Mesothelial cell of epicardium (in vitro differentiated cells): ENCODE measurements at places on chromosomes 3 and 15.

DNA sequence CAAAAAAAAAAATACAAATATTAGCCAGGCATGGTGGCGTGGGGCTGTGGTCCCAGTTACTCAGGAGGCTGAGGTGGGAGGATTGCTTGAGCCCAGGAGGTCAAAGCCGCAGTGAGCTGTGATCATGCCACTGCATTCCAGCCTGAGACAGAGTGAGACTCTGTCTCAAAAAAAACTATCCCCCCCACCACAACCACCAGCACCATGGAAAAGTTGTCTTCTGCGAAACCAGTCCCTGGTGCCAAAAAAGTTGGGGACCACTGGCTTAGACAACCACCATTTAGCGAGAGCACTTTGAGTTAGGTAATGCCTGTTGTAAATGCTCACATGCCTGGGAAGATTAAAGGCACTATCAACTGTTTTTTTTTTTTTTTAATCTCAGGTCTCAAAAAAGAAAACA lies 15.4 kb downstream of the ARHGAP31 start:
- peaks cover 7% of the 10 kb centered on the region for H3K4me1 ChIP-seq
- no peak overlapping the region for H3K4me3 ChIP-seq
- H3K36me3 ChIP-seq, result peaks cover 5% of the 10 kb centered on the region
- H3K27me3 ChIP-seq, result no peaks in the 10 kb centered on the region
- DNase-seq, result no peak

GRCh38 chr3:49513494-49514124 lies 40.7 kb upstream of the BSN start:
- H3K36me3 ChIP-seq, result peaks cover 23% of the 10 kb centered on the region
- DNase-seq, result no peak
- H3K4me1 ChIP-seq, result peaks cover 13% of the 10 kb centered on the region
- H3K4me3 ChIP-seq, result no peak overlapping the region
- H3K27ac ChIP-seq, result peak overlapping the region; percentile 88

DNA sequence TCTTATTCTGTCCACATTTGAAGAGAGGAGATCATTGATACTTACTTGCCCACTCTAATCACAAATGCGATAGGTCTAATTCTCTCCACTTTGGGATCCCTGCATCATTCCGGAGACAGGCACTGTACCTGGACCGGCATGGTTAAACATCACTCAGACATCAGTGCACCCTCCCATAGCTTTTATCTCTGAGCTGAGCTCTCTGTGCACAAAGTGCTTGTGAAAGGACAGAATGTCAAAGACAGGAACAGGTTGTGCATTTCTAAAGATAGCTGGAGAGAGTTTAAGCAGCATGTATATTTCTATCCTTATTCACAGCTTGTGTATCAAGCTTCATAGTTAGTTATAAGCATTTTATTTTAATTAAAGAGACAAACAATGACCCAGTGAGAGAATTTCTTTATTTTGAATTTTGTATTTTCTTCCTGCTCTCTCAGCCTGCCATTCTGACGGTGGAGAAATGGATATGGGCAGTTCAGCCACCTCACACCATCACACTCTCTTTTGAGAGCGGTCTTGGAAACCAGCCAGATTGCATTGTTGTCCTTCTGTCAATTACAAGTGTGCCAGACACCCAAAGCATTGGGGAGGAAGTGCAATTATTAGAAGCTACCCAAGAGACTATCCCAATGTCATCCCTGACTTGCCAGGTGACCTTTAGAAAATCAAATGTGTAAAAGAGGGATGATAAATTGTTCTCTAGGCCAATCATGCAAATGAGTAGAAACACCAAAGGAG lies 65.2 kb upstream of the CHL1 start:
- no peaks in the 10 kb centered on the region for H3K27me3 ChIP-seq
- DNase-seq, result no peak
- H3K4me3 ChIP-seq, result no peak overlapping the region
- no peaks in the 10 kb centered on the region for H3K36me3 ChIP-seq

- H3K4me1 ChIP-seq, result peaks cover 13% of the 10 kb centered on the region
- no peak overlapping the region for H3K27ac ChIP-seq
- H3K27me3 ChIP-seq, result no peaks in the 10 kb centered on the region
These were observed 30.2 kb downstream of the RPLP1 start for GRCh38 chr15:69482686-69483256.

DNA sequence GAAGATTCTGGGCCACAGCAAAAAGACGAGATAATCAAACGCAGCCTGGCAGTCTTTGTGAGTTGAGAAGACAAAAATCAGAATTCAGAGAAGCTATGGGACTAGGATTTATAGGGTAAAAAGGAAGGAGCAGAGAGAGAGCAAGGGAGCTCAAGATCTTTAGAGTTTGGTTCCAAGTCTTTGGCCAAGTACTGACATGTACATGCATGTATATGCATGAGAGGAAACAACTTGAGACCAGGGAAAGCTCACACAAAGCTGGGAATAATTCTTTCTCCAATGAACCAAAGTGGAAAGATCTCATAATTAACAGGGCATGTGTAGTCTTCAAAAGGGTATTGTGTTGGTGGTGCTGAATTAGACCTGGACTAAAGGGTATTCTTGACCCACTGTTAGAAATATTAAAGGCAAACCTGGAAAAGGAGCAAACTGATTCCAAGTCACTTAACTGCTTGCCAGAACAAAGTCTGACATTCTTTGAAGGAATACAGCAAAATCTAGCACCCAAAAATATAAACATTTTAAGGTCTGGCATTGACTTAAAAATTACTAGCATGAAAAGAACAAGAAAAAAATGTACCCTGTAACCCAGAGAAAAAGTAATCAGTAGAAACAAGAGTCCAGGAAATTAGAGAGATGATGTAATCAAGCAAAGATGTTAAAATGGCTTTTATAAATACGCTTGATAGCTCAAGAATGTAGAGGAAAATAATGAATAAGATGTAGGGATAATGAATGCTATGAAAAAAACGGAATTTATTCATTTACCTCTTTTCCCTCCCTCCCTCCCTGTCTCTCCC lies 226.0 kb upstream of the CGNL1 start:
- no peak for DNase-seq
- no peaks in the 10 kb centered on the region for H3K27me3 ChIP-seq
- no peak overlapping the region for H3K4me3 ChIP-seq
- H3K36me3 ChIP-seq, result peaks cover 34% of the 10 kb centered on the region
- peak overlapping the region; percentile 62 for H3K27ac ChIP-seq

DNA sequence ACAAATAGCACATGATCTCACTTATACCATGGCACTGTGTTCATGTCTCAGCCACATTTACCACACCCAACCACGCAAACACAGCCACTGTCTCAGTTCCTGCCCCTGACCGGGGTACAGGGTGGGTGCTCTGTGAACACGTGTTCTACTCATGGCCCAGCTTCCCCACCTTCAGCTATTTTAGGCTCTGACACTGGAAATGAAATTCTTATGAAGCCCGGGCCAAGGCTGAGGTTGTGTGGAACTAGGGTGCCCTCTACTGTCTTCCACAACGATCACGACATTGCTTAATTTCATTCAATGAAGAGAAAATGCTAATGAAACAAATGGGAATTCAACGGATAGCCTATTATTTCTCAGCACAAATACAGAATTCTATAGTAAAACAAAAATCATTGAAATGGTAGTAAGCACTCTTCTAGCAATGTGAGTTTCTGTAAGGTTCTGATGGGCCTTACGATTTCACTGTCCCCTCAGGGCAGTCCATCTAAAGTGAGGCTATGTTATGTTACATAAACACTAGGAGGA lies 2.1 kb upstream of the GABRA5 start:
- H3K36me3 ChIP-seq, result no peaks in the 10 kb centered on the region
- no peak overlapping the region for H3K4me3 ChIP-seq
- H3K27ac ChIP-seq, result no peak overlapping the region
- peaks cover 5% of the 10 kb centered on the region for H3K4me1 ChIP-seq

- no peaks in the 10 kb centered on the region for H3K27me3 ChIP-seq
- no peak for DNase-seq
- peaks cover 6% of the 10 kb centered on the region for H3K36me3 ChIP-seq
- H3K4me1 ChIP-seq, result peaks cover 16% of the 10 kb centered on the region
- H3K4me3 ChIP-seq, result no peak overlapping the region
- no peak overlapping the region for H3K27ac ChIP-seq
These were observed 488.3 kb upstream of the ALCAM start for GRCh38 chr3:104878395-104878794.

DNA sequence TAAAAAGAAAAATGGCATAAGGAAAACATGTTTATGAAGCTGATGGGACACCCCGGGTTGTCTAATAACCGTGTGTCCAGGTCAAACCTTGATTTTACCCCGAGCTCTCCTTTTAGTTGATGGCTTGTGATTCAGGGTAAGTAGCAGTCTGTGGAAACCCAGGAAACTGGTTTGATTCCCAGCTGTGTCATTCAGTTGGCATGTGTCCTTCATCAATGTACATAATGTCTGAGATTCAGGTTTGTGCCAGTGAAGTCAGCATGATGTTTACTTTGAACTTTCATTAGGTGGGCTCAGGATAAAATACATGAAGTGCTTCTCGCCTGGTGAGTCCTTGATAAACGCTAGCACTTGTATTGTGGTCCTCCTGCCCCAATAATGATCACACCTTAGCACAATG lies 4.3 kb upstream of the COPG1 start:
- H3K27me3 ChIP-seq, result no peaks in the 10 kb centered on the region
- peaks cover 2% of the 10 kb centered on the region for H3K36me3 ChIP-seq
- peaks cover 22% of the 10 kb centered on the region for H3K4me1 ChIP-seq
- no peak overlapping the region for H3K4me3 ChIP-seq

DNA sequence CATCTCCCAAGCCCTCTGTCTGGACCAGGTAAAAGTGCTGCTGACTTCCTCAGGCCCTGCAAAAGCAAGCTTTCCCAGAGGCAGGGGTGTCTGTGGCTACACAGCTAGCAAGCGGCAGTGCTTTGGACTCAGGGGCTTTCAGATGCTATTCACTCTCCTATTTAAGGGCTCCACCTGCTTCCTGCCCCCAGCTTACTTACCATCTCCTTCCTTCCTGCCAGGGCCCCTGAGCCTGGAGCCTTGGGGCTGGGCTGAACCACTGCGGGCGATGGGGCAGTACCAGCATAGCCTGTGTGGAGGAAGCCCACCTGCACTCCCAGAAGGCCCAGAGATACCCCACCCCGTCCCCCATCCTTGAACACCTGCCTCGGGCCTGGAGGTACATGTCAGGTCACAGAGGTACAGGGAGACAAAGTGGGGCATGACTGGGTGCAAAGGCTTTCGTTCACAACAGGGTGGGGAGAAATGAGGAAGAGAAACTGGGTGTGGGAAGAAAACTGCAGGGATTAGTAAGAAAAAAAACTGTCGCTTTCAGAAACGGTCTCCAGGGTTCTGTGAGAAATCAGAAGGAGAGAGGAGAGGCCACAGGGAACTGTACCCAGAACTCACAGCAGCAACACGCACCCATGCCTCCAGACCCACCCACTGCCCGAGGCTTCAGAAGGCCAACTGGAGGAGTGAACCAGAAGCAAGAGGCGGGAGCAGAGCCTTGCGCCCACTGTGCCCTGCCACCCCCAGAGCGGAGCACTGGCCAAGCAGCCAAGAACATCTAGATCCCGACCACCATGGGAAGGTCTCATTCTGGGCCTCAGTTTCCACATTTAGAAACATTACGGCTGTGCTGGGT lies 49.5 kb downstream of the CCDC12 start:
- H3K27me3 ChIP-seq, result no peaks in the 10 kb centered on the region
- H3K4me3 ChIP-seq, result no peak overlapping the region
- H3K36me3 ChIP-seq, result peaks cover 19% of the 10 kb centered on the region
- H3K27ac ChIP-seq, result no peak overlapping the region

GRCh38 chr3:82294609-82295008 lies 533.2 kb upstream of the GBE1 start:
- DNase-seq, result no peak
- H3K4me3 ChIP-seq, result no peak overlapping the region
- no peaks in the 10 kb centered on the region for H3K36me3 ChIP-seq
- H3K4me1 ChIP-seq, result no peaks in the 10 kb centered on the region

- no peaks in the 10 kb centered on the region for H3K4me1 ChIP-seq
- H3K27ac ChIP-seq, result no peak overlapping the region
- H3K4me3 ChIP-seq, result no peak overlapping the region
- no peaks in the 10 kb centered on the region for H3K27me3 ChIP-seq
These were observed 117.9 kb downstream of the LRRC28 start for GRCh38 chr15:99369196-99369595.

DNA sequence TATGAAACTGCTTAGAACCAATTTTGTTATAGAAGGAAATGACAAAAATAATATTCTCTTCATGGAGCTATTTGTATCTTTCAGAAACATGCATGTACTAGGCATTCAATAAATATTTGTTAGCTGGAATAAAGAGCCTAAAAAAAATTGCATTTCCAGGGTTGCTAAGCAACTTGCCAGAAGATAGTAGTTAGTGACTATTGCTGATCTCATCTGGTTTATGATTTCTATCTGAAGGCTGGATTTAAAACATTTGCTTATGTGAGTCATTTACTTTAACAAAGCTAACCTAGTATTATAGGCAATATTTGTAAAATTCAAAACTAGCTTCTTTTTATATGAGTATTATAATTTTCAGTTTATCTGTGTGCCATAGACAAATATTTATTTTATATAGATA lies 78.3 kb downstream of the NAALADL2 start:
- peaks cover 14% of the 10 kb centered on the region for H3K4me1 ChIP-seq
- peaks cover 17% of the 10 kb centered on the region for H3K36me3 ChIP-seq
- no peak overlapping the region for H3K4me3 ChIP-seq

- no peak overlapping the region for H3K27ac ChIP-seq
- H3K27me3 ChIP-seq, result peaks cover 15% of the 10 kb centered on the region
- H3K36me3 ChIP-seq, result no peaks in the 10 kb centered on the region
- DNase-seq, result no peak
- no peak overlapping the region for H3K4me3 ChIP-seq
- no peaks in the 10 kb centered on the region for H3K4me1 ChIP-seq
These were observed 98.6 kb downstream of the ZIC1 start for GRCh38 chr3:147507638-147508286.

- DNase-seq, result no peak
- H3K36me3 ChIP-seq, result peaks cover 9% of the 10 kb centered on the region
- H3K27me3 ChIP-seq, result no peaks in the 10 kb centered on the region
- no peak overlapping the region for H3K4me3 ChIP-seq
- peak overlapping the region; percentile 66 for H3K27ac ChIP-seq
These were observed 12.9 kb upstream of the CPNE9 start for GRCh38 chr3:9690451-9691450.

- H3K4me1 ChIP-seq, result no peaks in the 10 kb centered on the region
- no peak overlapping the region for H3K27ac ChIP-seq
- H3K4me3 ChIP-seq, result no peak overlapping the region
- no peaks in the 10 kb centered on the region for H3K36me3 ChIP-seq
These were observed 45.6 kb downstream of the MFSD1 start for GRCh38 chr3:158847452-158847821.

- no peak for DNase-seq
- no peak overlapping the region for H3K4me3 ChIP-seq
- no peaks in the 10 kb centered on the region for H3K36me3 ChIP-seq
- H3K27me3 ChIP-seq, result no peaks in the 10 kb centered on the region
- H3K27ac ChIP-seq, result peak overlapping the region; percentile 90
These were observed 166.7 kb downstream of the ZNF621 start for GRCh38 chr3:40691452-40691861.

- DNase-seq, result no peak
- no peak overlapping the region for H3K4me3 ChIP-seq
- no peaks in the 10 kb centered on the region for H3K27me3 ChIP-seq
These were observed 16.7 kb upstream of the KLF15 start for GRCh38 chr3:126373682-126374601.

DNA sequence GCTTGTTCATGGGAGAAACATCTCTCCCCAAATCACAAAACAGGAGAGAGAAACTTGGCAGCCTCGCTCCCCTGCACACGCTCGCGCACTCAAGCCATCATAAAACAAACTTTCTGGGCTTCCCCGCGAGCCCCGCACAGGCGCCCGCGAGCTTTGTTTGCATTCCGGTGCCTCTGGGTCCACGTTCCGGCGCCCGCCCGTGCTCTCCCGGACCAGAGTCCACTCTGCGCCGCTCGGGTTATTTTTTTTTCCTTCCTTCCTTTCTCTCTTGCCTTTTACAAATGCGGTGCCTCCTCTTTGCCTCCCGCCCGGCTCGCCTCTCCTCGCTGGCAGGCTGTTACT lies 363 bp downstream of the MAGI1 start:
- peaks cover 3% of the 10 kb centered on the region for H3K36me3 ChIP-seq
- DNase-seq, result no peak
- peak overlapping the region; percentile 99 for H3K27ac ChIP-seq
- peaks cover 30% of the 10 kb centered on the region for H3K4me1 ChIP-seq
- no peaks in the 10 kb centered on the region for H3K27me3 ChIP-seq
